ENCODE measurements at places on chromosomes 5 and 9. TPM values are rescaled to one million over a fixed set of nuclear protein-coding genes. Genes with fewer than 3 reads are reported as not detected.

DNA sequence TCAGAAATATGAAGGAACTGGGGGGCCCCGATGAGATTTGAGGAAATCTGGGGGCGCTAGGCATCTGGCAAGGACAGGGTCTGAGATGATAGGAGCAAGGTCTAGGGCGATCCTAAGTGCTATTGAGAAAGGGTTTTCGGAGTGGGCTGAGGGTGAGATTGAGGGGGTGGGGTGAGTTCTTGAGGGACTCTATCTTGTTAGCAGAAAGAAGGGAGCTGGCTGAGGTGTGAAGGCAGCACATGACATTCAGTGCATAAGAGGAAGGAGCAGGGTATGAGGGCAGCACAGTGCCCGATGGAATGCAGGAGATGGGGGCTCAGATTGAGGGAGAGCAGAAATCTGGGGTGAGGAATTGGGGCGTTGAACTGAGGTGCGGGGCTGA is 640 bp downstream of the TRIM32 start:
- DNase-seq: no peak

GRCh38 chr9:113317777-113318176 is 14.6 kb upstream of the RNF183 start:
- no peak for DNase-seq

DNA sequence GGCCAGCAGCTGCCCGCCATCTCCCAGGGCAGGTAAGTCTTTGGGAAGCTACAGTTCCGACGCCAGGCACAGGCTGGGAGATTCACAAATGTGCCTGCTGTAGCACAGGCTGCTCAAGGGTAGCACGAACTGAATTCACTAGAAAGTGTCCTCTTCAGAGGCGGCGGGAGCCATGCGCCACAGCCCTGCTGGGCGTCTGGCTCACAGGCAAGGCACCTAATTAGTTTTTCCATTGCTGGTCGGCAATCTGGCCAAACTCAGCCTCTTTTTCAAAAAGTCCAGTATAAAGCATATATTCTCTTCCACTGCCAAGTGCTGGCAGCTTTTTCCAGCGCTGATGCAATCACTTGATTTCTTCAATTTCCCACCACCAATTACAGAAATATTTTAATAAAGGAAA is 128.9 kb upstream of the RAPGEF1 start:
- no peak for DNase-seq

- no peak for DNase-seq
Measured at GRCh38 chr9:37035648-37036370, 1.7 kb upstream of the PAX5 start.

DNA sequence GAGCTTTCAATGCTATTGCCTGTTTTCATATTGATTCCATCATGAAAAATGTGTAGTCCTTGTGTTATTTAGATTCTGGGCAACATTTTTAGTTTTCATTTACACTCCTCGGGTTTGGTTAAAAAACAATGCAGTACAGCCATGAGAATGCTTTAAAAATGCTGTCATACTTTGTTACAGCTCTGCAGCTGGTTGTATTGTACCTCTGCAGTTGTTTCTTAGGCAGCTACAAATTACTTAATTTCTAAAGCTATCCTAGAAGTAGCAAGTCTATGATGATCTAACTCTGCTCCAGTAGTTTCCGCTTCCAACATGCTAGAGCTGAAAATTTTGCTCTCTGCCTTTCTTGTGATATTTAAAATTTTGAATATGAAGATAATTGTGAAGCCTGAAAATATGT is 20.2 kb downstream of the SNX18 start:
- peak; percentile 14 for DNase-seq

DNA sequence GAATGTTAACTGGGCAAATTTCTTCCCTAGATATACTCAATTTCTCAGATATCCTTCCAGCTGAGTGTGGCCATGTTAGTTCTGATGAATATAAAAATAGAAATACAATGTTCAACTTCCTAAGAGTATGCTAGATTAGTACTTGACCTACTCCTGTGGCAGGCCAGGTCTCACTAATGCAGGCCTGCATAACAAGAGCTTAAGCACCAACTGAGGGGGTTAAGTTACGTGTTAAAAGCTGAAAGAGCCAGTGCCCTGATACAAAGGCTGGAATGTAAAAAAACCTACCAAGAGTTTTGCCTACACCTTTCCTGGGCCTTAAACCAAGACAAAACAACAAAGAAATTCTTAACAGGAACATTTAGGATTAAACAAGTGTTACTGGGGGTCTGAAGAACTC is 102.8 kb downstream of the MRPS30 start:
- DNase-seq: no peak

DNA sequence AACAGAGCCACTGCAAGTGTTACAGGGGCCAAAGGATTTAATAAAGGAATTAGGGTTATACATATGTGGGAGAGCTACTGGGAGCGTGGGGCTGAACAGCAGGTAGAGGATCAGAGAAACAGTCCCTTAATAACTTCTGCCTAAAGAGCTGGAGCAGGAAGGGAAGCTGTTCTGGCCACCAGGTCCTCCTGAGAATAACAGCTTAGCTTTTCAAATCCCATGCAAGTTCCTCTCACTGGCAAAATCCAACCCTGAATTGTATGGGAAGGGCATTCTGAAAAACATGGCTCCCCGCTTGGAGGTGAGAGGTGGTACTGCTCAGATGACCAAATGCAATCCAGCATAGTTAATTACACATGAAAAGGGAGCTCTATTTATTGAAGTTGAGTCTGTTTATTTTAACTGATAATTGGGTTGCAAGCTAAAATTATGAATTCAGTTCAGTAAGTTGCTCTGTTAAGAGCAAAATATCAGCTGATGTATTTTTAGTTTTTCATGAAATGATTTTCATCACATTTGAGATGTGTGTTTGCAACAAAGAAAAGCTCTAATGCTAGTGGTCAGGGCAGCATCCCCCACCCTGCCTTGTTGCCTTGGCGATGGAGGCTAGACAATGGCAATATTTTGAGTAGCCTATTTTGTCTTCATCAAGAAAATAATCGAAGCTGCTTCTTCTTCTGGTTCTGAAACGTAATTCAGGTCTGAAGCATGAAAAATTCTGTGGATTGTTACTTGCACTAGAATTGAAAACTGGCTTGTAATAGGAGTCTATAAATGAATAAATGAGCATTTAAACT is 58.4 kb upstream of the SH3GL2 start:
- DNase-seq: peak; percentile 87

- no peak for DNase-seq
Measured at GRCh38 chr5:61438298-61438970, 106.4 kb downstream of the ZSWIM6 start.

DNA sequence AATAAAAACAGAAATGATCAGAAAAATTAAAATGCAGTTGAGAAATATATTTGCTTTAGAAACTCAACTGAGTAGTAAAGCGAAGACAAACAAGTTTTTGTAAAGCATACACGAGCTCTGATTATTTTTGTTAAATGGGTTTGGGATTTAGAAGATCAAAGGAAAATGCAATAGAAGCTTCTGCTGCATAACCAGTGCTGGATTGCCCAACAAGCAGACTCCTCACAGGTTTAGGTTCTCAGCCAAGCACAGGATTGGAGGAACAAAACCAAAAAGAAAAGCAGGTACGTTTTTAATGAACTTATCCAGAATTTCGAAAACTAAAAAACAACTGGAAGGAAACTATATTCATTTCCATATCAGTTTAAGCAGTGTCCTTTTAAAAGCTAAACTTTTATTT is 423.8 kb downstream of the TMEM161B start:
- no peak for DNase-seq

GRCh38 chr5:25481463-25481862 is 836.7 kb upstream of the CDH10 start:
- no peak for DNase-seq

DNA sequence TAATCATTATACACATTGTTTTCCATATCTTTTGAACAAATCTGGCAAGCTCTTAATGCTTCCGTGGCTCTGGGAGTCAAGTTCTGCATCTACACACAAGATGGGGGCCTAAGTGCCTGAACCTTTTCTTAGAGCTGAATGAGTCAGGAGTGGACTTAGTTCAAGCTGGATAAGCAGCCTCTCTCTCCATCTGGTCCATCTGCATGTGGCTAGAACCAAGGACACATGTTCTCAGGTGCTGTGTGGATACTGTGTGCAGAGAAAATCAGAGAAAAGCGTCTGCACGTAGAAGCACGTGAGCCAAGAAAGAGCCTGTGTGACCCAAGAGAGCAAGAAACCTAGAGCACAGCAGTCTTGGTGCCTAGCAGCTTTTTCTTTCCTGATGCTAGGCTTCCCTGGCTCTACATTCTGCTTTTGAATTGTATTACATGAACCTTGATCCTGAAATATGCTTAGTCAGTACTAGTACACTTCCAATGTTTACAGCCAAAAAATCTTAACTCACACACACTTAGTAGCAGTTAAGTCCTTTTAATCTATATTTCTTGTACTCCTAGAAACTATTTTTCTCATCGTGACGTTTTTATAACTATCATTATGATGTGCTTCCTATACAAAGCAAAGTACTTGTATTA is 1798.9 kb downstream of the MAT2B start:
- no peak for DNase-seq

The SLC23A1 gene
- not detected for total RNA-seq

The GFPT2 gene
- total RNA-seq: 114 TPM

The ACO1 gene
- total RNA-seq: 91.9 TPM

The SPINK5 gene
- 1.2 TPM for total RNA-seq

The ANGPTL2 gene
- 48.7 TPM for total RNA-seq

The PCDHB7 gene
- 1.1 TPM for total RNA-seq

The SLC25A2 gene
- total RNA-seq: 0.23 TPM

The SIT1 gene
- total RNA-seq: 0.83 TPM

The RASGEF1C gene
- total RNA-seq: 3.1 TPM

The WDR5 gene
- 20.7 TPM for total RNA-seq

The ARHGEF37 gene
- total RNA-seq: 22.0 TPM

The ESM1 gene
- total RNA-seq: not detected

The C5orf58 gene
- not detected for total RNA-seq

The ZNF462 gene
- 34.5 TPM for total RNA-seq

The TMEM215 gene
- total RNA-seq: 0.06 TPM

The F12 gene
- not detected for total RNA-seq

Measured in esophagus muscularis mucosa (tissue), 4 donors.